ENCODE measurements at places on chromosomes 4 and X. TPM values are rescaled to one million over a fixed set of nuclear protein-coding genes. Genes with fewer than 3 reads are reported as not detected.

GRCh38 chr4:71346710-71347109 lies 7.9 kb downstream of the SLC4A4 start:
- no peak for DNase-seq

CT47B1 gene
- not detected for polyA plus RNA-seq

HSFX4 gene
- not detected for polyA plus RNA-seq

GRCh38 chrX:23513121-23513520 lies 154.2 kb upstream of the PRDX4 start:
- no peak for DNase-seq

- DNase-seq: no peak
These were observed 4.7 kb upstream of the MSX1 start for GRCh38 chr4:4854649-4855295.
